GM12865 (cell line): ENCODE measurements at places on chromosomes 11 and 22.
A peak's percentile ranks its signal among the peaks of the same experiment; 100 is the strongest.

DNA sequence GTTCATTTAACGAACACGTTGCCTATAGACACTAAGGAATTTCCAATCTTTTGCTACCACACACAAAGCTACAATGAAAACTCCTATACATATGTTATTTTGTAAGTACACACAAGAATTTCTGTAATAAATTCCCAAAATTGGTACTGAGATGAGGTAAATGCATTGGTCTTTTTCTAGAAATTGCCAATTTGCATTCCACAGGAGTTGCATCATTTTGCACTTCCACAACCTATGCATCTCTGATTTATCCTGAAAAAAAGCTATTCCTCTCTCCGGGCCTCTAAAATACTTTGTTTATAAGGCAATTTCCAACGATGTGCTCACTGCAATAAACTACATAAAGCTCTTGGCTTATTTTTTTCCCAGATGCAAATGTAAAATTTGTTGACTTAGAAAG lies 24.9 kb downstream of the IMMP1L start:
- DNase-seq, result no peak

GRCh38 chr22:36828815-36829214 lies 12.0 kb upstream of the PVALB start:
- DNase-seq, result peak; percentile 16

DNA sequence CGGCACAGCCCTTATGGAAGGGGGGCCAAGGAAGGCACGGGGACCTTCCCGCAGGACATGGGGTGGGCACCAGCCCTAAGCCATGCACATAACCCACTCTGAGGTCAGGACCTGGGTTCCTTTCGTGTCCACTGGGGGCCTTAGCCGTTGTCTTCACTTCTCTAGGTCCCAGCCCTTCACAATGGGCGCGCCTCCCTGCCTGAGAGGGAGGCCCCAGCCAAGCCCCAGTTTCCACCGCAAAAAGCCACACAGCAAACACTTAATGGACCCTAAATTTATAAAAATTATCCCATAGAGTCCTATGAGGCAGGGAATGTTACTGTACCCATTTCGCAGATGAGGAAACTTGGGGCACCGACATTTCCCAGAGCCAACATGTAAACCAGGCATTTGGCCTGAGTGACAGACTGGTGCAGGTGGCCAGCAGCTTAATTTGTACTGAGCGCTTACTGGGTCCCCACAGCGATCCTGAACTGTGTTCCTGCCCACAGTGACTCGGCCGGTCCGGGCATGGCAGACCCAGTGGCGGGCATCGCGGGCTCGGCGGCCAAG lies 1.2 kb downstream of the GAS2L1 start:
- no peak for DNase-seq

DNA sequence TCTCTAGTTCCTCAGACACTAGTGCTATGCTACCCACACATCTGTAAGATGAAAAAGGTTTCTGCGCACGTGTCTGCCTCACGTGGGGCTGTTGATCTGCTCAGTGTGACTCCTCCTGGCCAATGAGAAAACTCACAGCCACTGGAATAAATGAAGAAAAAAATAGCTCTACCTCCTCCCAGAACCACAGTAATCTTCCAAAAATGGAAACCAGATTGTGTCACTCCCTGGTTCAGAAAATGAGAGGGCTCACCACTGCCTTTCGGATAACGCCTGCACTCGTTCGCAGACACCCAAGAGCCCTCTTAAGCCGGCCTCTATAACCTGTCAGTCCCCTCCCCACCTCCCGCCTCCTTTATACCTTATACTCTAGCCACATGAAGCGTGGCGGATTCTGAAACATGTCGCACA lies 5.1 kb downstream of the APBB1 start:
- no peak for DNase-seq

GRCh38 chr22:37211866-37212173 lies 457 bp downstream of the SSTR3 start:
- no peak for DNase-seq

GRCh38 chr22:38218661-38219622 lies 17.1 kb downstream of the MAFF start:
- DNase-seq, result peak; percentile 71

GRCh38 chr11:24896118-24896835 lies 399.4 kb downstream of the LUZP2 start:
- no peak for DNase-seq

DNA sequence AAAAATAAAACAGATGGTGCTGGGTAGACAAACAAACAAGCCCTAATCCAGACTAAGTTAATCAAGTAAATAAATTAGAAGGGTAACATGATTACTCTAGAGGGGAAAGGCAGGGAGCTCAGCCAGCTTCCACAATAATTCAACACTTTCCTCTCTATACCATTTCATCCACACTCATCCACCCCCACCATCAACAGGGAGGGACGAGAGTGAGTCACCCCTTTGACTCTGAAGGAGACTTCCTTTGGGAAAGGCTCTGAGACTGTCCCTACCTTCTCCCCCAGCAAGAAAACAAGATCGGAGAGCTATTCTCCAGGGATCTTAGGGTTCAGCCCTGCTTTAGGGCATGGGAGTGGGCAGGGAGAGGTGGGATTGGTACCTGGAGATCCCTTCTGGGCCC lies 33.1 kb downstream of the TRIM66 start:
- no peak for DNase-seq

- DNase-seq, result no peak
Observed at GRCh38 chr11:106999196-106999595, 19.1 kb downstream of the GUCY1A2 start.

- peak; percentile 69 for DNase-seq
Observed at GRCh38 chr11:73271936-73272679, at the start of gene P2RY6. Gene P2RY6, plus strand, starts transcription at chr11:73272338. Its CDS starts 24,181 bp downstream, at chr11:73296519.

GRCh38 chr11:92101920-92102319 lies 122.7 kb upstream of the FAT3 start:
- no peak for DNase-seq
